ENCODE measurements at places on chromosomes 16 and 17. TPM values are rescaled to one million over a fixed set of nuclear protein-coding genes. Genes with fewer than 3 reads are reported as not detected.

DNA sequence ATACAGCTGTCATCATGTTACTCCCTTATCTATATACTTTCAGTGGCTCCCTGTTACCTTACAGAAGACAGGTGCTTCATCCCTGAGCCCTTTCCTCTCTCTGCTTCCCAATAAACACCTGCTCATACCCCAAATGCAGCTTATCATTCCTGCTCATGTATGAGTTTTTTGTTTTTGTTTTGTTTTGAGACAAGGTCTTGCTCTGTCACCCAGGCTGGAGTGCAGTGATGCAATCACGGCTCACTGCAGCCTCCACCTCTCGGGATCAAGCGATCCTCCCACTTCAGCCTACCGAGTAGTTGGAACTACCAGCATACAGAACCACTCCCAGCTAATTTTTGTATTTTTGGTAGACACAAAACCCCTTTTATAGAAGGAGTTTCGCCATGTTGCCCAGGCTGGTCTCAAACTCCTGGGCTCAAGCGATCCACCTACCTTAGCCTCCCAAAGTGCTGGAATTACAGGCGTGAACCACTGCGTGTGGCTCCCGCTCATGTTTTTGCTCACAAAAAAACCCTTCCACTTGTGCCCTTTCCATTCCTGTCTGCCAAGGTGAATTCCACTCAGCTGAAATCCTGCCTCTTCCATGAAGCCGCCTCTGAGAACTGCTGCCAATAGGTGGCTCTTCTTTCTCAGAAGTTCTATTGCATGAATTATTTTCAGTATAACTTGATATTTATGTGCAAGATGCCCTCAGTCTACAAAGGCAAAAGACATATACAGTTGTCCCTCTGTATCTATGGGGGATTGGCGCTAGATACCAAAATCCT is 7.9 kb upstream of the RNF157 start:
- no peak overlapping the region for H3K4me3 ChIP-seq
- H3K36me3 ChIP-seq: no peaks in the 10 kb centered on the region
- no peaks in the 10 kb centered on the region for H3K27me3 ChIP-seq
- no peaks in the 10 kb centered on the region for H3K4me1 ChIP-seq
- no peak overlapping the region for H3K27ac ChIP-seq

GRCh38 chr16:14110728-14111251 is 39.7 kb downstream of the MRTFB start:
- no peaks in the 10 kb centered on the region for H3K27me3 ChIP-seq
- no peak overlapping the region for H3K4me3 ChIP-seq
- no peak for DNase-seq
- no peaks in the 10 kb centered on the region for H3K4me1 ChIP-seq
- H3K36me3 ChIP-seq: no peaks in the 10 kb centered on the region

- peak overlapping the region; percentile 93 for H3K27ac ChIP-seq
- peak overlapping the region; percentile 89 for H3K4me3 ChIP-seq
- H3K36me3 ChIP-seq: no peaks in the 10 kb centered on the region
- H3K4me1 ChIP-seq: peaks cover 43% of the 10 kb centered on the region
- no peak for DNase-seq
- no peaks in the 10 kb centered on the region for H3K27me3 ChIP-seq
These were observed 878 bp upstream of the DNAJA2 start for GRCh38 chr16:46974352-46974751.

DNA sequence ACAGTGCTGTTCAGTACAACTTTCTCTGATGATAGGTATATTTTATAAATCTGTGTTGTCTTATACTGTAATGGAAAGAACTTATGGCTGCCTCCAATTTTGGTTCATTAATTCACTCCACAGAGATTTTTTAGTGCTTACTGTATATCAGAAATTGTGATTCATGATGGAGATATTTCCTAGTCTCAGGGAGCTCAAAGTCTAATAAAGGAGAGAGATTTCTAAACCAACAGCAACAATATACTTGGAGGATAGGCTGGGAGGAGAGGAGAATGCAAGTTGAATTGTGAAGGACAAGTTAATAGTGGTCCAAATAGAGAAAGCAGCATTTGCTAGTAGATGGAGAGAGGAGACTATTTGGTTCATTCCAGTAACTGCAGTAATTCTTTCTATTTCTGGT is 63.5 kb downstream of the TANC2 start:
- no peak for DNase-seq
- no peaks in the 10 kb centered on the region for H3K27me3 ChIP-seq
- H3K36me3 ChIP-seq: no peaks in the 10 kb centered on the region
- H3K4me1 ChIP-seq: no peaks in the 10 kb centered on the region

GRCh38 chr16:78503602-78504001 is 404.1 kb downstream of the WWOX start:
- no peak overlapping the region for H3K27ac ChIP-seq
- H3K27me3 ChIP-seq: no peaks in the 10 kb centered on the region
- H3K4me1 ChIP-seq: no peaks in the 10 kb centered on the region
- DNase-seq: no peak

Gene HBQ1
- 0.47 TPM for total RNA-seq

Gene SEC14L1
- 25.6 TPM for total RNA-seq

Measured in right lobe of liver (tissue), 6 donors.